ENCODE measurements at places on chromosomes 2 and 18.

DNA sequence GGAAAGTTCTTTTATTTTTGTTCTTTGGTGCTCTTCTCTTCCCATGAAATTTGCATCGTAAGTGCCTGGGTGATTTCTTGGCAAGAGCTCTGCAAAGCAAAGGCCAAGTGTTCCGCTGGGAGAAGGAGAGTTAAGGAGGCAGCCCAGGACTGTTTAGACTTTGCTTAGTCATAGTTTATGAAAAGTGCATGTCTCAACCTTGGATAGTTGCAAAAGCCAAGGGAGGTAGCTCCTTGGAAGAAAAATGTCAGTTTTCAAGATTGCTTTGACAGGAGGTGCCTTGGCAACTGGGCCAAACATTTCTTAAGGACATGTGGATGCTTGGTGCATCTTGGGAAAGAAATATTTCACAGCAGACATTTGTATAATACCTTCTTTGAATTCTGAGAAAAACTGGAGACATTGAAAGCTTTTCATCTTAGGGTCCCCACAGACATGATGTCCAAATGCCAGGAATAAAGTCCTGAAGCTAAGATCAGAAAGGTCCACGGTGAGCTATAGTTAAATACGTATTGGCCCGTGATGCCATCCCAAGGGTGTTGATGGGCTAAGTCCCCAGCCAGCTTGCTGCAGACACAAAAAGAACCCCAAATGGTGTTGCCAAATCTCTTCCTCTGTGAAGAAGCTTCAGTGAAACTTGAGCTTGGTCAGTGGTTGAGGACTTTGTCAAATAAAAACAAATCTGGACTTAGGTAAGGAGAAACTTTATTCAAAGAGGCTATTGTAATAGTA lies 96.3 kb upstream of the THUMPD2 start:
- no peak for DNase-seq

DNA sequence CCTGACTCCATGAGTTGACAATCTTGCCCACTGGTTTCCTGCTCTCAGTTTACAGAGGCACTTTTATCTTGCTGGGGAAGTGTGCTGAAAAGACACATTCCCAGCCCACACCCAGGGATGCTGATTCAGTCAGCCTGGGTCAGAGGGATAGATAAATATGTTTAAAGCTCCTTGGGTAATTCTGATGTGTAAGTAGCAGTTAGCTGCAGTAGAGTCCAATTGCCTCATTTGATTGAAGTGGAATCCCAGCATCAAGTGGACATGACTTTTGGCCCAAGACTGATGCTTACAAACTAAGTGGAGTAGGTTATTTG lies 29.4 kb downstream of the PSD4 start:
- DNase-seq: no peak

DNA sequence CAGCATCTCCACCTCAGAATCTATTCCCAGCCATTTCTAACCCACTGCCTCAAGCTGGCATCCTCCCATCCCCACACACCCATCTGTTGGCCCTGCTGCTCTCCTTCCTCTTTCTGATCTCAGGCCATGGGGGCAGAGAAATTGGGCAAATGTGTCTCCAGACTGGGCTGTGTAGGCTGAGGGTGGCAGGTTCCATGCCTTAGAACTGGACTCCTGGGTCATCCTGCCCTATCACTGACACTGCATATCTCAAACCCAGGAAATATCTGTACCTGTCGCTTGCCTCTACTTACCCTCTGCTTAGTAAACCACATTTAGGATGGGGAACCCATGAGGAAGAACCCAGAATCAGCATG lies 1.8 kb downstream of the WNT10A start:
- DNase-seq: no peak

GRCh38 chr2:239224955-239225354 lies 175.9 kb downstream of the HDAC4 start:
- DNase-seq: no peak

GRCh38 chr18:75208836-75209128 lies 157 bp downstream of the PTGR3 start:
- DNase-seq: no peak

DNA sequence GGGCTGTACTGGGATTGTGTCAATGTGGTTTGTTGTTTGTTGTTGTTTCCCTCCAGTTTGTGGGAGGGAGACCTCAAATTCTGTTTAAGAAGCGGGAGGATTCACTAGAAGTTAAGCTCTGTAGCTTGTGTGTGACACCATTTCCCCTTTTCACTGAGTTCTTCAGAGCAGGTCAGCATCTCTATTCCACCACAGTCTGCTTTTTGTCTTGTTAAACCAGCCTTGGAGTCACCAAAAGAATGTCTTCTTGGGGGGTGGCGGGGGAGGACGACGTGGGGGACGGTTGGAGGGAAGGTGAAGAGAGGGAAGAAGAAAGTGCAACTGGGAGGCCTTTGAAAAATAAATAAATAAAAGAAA lies 2.3 kb upstream of the BCL11A start:
- no peak for DNase-seq

DNA sequence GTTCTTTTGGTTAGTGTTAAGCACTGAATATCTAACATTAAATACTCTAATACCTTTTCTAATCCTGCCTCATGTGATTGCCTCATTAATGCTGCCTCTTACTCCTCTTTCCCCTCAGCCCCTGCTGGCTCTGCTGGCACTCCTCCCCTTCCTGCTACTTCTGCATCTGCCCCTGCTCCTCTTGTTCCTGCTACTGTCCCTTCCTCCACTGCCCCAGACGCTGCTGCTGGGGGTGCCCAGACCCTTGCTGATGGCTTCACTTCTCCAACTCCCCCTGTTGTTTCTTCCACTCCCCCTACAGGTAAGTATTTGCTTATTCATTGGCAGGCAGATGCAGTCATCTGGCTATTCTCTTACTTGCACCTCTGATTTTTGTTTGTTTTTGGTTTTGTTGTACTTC lies 68.5 kb downstream of the ABI2 start:
- DNase-seq: no peak

- DNase-seq: no peak
These were observed 265.8 kb downstream of the ALK start for GRCh38 chr2:29655391-29656086.

- no peak for DNase-seq
These were observed 184.8 kb downstream of the NR4A2 start for GRCh38 chr2:156147594-156148330.

GRCh38 chr2:33529771-33530481 lies 53.5 kb downstream of the RASGRP3 start:
- no peak for DNase-seq

DNA sequence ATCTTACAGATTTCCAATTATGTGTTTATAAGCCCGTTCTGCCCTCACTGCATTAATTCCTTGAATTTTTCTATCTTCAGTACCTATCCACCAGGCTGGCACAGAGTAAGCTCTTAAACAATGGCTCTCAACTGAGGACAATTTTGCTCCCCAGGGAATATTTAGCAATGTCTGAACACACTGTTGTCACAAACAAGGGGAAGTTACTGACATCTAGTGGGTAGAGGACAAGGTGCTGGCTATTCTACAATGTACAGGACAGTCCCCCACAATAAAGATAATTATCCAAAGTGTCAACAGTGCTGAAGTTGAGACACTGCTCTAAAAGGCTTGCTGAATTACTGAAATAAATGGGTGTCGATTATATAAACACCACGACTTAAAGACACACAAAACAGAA lies 5.0 kb downstream of the NDUFS1 start:
- peak; percentile 36 for DNase-seq

DNA sequence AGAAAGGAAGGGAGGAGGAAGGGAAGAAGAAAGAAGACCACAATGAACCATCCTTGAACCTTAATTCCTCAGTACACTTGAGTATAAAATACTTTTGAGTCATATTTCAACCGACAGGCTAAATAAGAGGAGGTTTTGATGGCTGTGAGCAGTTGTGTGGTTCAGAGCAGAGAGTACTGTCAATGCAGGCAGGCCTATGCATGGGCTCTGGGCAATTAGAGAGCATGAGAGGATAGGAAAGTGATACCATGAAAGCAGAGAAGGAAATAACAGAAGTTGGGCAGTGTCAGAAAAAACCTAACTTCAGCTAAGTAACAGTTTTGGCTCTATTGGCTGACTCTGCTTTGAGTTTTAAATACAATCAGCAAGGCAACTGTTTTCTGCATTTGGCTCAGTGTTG lies 123.6 kb upstream of the STK17B start:
- DNase-seq: no peak

DNA sequence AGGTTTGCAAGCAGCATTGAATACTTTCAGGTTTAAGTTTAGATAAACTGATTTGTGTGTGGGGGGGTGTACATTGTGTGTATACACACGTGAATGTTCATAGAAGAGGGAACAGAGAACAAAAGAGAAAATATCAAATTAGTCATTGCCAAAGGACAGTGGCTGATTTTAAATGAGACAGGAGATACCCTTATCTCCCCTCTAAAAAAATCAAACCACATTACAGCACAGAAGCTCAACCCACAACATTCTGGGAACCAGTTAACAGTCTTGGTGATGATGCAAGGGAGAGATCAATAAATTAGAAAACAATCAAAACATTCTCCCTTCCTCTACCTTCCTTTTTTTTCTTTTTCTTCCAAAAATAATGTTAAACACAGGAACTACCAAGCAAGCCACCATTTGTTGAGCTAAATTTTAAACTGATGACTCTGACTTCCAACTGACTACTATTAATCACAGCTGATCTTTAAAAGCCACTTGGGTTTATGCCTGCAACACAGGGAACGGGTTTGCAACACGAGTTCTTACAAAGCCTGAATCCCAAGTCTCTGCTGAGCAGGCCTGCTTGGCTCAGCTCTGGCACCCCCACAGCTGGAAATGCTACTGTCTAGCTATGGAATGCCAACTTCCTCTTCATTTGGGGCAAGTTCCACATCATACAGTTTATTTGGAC lies 119.2 kb upstream of the ACVR1C start:
- no peak for DNase-seq

GRCh38 chr2:103230796-103231195 lies 469.0 kb downstream of the TMEM182 start:
- DNase-seq: no peak

DNA sequence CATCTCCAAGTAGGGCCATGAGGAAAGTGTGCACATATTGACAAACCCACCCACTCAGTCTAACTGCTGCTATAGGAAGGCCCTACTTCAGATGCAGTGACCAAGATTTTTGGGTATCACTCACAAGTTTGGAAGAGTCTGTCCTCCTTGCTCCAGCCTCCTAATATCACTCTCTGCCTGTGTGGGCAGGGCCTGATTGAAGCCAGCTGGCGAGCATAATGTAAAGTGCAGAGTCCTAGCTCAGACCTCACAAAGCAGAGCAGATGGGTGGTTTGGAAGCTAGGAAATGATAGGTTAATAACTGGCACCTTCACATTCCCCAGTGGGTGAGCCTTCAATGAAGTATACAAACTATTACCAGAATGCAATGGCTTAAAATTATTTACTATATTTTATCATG lies 11.2 kb upstream of the SULT1C3 start:
- no peak for DNase-seq

- DNase-seq: peak; percentile 37
These were observed 936.6 kb upstream of the FANCL start for GRCh38 chr2:59177748-59178147.

- no peak for DNase-seq
These were observed 201.2 kb downstream of the CMPK2 start for GRCh38 chr2:6664332-6665061.

DNA sequence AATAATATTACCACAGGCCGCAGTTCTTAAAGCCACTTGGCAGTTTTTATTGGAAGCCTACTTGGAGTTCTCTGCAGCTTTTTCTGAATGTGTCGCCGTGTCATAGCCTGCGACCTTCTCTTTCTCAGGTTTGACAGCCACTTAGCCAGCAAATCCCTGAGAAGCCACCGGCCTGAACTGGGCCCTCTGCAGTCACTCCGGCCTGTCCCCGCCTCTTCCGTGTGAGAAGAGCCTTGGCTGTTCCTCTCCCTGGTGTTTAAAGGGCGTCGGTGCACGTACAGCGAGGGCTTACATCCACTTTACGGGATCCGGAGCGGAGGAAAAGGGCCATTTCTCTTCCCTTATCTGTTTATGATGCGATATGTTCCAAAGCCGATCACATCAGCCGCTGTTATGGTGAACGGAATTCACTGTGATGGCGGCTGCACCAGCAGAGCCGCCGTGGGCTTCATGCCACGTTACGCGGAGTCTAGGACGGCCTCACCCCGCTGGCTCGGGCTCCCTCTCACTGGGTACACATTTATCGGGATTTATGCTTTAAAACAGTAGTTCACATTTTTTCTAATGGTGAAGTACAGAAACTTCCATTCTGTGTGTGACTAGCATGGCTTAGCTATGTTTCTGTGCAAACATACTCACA lies 66.8 kb downstream of the GBX2 start:
- no peak for DNase-seq

DNA sequence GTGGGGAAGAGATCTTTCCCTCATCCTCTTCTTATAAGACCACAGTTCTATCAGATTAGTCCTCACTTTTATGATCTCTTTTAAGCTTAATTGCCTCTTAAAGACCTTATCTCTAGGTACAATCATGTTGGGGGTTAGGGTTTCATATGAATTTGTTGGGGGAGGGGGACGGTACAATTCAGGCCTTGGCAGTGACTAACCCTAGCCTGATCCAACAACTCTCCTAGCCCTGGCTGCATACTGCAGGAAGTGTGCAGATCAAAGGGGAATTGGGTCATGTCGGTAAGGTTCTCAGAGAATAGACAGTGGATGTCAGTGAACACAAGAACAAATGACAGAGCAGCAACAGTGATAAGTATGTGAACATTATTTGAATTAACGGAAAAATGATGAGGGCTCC lies 16.4 kb downstream of the CAPN13 start:
- DNase-seq: no peak

- no peak for DNase-seq
These were observed 199.9 kb upstream of the PKDCC start for GRCh38 chr2:41847744-41848441.

DNA sequence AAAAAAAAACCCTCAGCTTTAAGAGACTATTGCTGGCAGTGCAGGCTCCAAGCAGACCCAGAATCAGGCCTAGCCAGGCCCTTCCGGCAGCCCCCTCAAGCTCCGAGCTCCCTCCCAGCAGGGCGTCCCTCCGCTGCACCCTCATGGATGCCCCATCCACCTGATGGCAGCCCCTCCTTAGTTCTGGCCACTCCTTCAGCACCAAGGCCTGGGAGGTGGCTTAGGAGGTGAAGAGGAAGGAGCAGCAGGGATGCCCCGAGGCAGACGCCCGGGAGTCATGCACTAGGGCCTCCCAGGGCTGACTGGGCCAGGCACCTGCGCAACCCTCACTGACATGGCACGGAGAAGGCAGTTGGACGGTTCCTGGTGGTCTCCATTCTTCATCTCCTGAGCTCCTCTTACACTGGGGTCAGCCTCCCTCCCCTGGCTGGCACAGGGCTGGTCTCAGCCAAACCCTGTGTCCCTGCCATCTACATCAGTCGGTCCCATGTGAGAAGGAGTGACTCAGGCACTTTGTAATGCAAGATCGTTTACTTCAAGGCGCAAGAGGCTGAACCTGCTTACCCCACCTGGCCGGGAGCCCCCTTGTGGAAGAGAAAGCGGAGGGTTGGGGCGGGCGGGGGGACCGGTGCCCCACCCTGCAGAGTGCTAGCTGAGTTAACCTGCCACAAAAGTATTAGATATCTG lies 53.5 kb upstream of the ID2 start:
- no peak for DNase-seq

- DNase-seq: no peak
These were observed 1073.4 kb upstream of the ZEB2 start for GRCh38 chr2:145593280-145593679.

- no peak for DNase-seq
These were observed 241.9 kb upstream of the SLC14A2 start for GRCh38 chr18:45373286-45373880.

GRCh38 chr2:95042472-95043271 lies 17.2 kb downstream of the MAL start:
- no peak for DNase-seq

- no peak for DNase-seq
These were observed 855.2 kb upstream of the ID2 start for GRCh38 chr2:7826656-7827055.
